ENCODE measurements at places on chromosomes 12 and 14. TPM values are rescaled to one million over a fixed set of nuclear protein-coding genes. Genes with fewer than 3 reads are reported as not detected.

The SLC17A8 gene
- total RNA-seq: 0.40 TPM

- peak; percentile 85 for DNase-seq
Observed at GRCh38 chr14:104794099-104794498, 1.4 kb downstream of the AKT1 start.

DNA sequence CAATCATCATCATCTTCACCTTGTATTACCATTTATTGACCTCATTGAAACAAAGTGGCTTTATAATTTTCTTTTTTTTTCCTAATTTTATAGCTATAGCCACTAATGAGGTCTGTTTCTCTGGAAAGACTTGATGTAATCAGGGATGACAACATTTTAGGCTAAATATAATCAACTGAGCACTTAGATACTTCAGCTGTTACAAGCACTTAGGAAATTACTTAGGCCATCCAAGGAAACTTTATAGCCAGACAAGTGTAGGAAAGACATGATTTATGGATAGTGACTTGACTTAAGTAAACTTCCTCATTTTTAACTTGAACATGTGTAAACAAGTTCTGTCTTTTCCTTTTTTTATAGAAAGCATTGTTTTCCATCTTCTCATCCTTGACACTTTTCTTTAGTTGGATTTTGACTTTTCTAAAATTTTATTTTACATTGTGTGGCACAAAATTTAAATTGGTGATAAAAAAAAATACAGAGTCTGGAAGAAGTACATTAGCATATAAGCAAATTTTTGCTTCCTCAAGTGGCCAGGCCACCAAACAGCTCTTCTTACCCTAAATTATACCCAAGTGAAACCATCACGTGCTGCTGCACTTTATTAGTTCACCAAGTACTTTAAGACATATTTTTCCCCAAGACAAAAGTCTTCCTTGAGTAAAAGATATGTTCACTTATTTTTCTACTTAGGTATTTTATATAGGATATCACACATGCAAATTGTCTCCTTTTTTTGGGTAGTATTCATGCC, 15.1 kb downstream of the CPNE8 start:
- no peak for DNase-seq

DNA sequence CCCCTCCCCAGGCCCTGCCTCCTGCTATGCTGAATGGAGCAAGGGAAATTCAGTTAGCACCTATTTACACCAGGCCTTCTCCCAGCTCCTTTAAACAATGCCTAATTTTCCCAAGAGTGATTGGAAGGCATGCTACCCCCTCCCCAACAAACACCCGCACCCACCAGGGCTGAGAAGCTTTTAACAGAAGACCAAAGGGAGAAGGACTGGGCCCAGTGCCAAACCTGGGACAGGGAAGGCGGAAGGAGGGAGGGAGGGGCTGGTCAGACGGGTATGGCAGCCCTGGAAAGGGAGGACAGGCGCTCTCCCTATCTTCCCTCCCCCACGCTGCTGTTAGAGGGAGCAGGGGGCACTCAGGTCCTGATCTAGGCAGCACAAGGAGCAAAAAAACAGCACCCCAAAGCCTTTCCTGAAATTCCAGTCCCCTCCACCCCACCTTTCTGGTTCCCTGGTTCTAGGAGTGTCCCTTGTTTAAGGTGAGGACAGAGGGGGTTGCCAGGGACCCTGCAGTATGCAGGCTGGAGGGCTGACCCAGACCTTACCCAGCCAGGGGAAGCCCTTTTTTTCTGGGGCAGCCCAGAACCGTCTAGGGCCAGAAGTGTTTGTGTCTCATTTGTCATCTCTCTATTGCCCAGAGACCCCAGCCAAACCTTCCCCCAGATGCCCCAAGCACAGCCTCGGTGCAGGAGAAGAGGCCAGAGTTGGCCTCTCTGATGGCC, 2.4 kb upstream of the KRT8 start:
- DNase-seq: peak; percentile 93

GRCh38 chr12:118187751-118188435, 52.0 kb downstream of the PEBP1 start:
- no peak for DNase-seq

GRCh38 chr14:40252817-40253447, 820.7 kb upstream of the FBXO33 start:
- DNase-seq: peak; percentile 55

DNA sequence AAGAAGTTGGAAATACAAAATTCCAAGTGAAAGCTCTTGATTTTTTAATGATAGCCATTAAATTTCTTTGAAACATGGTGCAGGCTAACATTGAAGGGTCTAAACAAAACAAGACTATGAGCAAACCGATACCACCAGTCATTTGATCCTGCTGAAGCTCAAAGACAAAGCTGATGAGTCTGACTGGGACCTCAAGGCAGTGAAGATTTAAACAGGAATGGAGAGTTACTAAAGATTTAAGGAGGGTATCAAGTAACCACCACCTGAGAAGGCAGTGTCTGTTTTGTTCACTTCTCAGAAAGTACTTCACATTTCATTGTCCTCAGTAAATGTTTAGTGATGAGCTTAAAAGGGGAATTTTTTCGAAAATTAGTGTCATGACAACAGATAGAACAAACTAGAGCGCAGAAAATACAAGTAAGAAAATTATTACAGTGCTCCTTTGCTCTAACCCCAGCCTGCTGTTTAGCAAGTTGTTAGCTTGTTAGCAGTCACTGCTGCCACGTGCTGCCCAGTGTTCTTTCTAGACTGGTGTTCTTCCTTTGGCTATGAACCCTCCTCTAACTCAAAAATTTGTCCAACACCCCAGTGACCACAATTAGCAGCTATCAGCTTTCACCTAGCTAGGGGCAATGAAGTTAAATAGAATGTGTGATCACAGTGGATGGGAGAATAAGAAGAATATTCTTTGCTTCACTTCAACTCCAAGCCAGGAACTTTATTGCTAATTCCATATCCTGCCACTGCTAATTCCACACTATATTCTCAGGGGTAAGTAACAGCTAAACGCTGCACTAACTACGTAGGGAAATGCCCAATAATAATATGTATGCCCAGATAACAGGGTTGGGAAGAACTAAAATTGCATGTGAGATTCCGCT, 41.1 kb downstream of the YAF2 start:
- no peak for DNase-seq

The PTPRQ gene
- total RNA-seq: not detected

- DNase-seq: no peak
Observed at GRCh38 chr12:121127501-121127900, 5.2 kb upstream of the P2RX7 start.

The KLRK1 gene
- total RNA-seq: not detected

DNA sequence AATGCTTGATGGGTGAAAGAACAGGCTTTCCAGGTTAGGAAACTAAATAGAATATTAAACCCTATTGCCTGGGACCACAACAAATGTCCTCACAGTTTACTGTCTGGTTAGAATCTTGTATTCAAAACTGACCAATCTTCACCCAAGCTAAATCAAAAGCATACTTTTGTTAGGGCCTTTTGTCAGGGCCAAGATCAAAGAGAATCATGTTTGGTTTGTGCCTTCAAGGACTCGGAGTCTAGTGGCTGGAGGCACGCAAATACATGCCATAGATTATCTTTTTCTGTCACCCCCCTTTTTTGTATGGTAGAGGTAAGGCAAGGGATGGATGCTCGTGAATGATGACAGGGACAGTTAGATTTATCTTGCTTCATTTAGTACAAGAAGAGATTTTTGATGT, 51.1 kb upstream of the AKAP6 start:
- no peak for DNase-seq

The TMCC3 gene
- total RNA-seq: 4.2 TPM

The PLEK2 gene
- 1.4 TPM for total RNA-seq

The GUCY2C gene
- total RNA-seq: 0.54 TPM

DNA sequence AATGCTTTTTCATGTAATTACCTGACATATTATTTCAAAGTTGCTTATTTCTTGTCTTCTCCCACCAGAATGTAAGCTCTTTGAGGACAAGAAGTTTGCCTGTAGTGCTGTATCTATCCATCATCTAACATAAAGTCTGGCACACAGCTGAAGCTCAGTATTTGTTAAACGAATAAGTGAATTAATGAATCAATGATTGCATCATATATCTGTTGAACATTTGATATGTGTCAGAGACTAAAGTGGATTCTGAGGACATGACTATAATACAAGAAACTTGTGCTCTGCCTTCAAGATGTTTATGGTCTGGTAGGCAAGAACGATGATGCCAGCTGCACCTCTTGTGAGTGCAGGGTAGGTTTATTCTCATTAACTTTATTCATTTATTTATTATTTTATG, 115.4 kb upstream of the SCAF11 start:
- DNase-seq: no peak

The CHD8 gene
- 72.0 TPM for total RNA-seq

DNA sequence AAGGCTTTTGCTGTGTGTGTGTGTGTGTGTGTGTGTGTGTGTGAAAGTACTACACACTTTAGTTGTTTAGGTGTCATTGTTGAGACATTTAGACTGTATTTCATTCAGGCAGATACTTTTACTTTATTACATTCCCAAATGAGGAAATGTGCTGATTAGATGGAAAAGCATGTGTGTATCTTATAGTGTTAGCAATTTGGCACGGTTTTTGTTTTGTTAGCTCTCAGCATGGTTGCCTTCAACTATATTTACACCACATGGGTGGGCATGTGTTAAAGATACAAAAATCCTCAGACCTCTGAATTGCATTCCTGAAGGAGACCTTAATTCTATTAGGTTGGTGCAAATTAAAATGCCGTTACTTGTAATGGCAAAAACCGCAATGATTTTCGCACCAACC, 879.5 kb downstream of the DIO2 start:
- DNase-seq: no peak

The SLC4A8 gene
- 29.7 TPM for total RNA-seq

The GYS2 gene
- not detected for total RNA-seq

DNA sequence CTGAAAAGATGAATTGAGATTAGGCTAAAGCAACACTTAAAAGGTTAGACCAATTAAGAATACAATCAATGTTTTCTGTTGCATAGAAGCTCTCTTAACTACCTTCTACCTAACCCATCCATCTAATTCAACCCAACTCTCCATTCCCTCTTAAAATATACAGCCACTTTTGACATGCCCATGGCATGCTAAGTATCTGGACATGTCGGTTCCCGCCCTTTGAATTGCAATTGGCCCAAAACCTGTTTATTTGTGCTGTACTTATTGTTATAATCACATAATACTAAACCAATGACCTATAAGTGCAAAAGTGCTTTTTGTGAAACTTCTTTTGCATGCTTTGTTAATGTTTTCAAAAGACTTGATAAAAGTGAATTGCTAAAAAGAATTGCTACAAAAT, 37.6 kb upstream of the APPL2 start:
- DNase-seq: no peak

- DNase-seq: no peak
Observed at GRCh38 chr12:79687711-79688260, 3.0 kb downstream of the PAWR start.

DNA sequence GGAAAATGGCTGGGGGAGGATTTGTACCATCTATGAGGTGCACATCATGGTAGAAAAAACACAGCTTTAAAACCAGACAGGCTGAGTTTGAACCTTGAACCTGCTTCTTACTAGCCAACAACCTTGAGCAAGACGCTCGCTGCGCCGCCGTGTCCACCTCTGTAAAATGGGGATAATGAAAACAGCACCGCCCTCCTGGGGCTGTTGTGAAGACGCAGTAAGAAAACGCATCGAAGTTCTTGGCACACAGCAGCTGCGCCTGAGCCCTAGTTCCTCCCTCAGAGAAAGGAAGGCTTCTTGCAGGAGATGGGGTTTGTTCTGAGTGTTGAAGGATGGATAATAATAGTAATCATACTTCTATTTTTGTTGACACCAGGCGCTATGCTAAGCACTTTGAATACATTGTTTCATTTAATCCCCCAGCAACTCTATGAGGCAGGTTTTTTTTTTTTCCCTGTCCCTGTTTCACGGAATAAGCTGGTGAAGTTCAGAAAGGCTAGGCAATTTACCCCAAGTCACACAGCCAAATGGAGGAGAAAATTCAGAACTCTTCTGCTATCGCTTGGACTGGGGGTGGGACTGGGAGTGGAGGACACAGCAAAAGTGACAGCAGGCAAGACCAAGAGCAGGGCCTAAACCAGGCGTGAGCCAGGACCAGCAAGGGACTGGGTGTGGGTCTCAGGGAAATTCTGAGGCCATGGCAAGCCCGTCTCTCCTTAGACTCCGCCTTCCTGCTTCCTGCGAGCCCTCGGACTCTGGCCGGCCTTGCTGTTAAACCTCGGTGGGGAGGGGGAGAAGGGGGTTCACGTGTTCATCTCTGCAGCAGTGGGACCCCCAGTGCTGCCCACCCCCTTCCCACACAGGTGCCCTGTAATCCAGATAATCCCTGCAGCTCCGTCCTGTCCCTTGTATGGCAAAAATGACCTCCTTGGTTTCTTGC, 97.5 kb downstream of the LRRC74A start:
- DNase-seq: peak; percentile 70

DNA sequence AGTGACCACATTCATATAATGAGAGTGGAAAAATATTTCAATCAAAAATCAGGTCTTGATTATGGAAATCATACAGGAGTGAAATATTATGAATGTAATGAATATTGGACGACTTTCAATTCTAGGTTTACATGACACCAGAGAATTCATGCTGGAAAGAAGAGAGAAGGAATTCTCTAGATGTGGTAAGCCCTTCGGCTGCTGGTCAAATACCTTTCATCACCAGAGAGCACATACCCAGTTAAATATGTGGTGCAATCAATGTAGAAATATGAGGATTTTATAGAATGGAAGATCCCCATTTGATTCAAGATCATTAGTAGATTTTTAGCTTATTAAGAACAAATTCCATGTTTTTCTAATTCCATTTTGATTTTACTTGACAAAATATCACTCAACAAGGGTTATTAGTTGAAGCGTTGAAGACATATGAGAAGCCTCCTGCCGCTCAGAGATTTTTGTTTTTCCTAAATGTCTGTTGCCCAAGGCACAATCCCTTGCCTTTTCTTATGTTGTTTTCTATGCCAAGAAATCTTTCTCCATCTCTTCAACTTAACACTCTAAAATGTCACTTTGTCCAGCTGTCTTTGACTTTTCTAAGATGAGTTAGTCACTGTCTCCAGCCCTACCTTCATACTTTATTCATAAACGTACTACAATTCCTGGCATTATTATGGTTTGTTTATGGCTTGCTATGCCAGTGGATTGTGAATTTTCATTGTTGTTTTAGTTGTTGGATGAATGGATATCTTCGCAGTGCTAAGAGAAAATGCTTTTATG, 72.8 kb upstream of the ZDHHC17 start:
- no peak for DNase-seq

GRCh38 chr14:69685716-69686115, 74.3 kb downstream of the SUSD6 start:
- no peak for DNase-seq

DNA sequence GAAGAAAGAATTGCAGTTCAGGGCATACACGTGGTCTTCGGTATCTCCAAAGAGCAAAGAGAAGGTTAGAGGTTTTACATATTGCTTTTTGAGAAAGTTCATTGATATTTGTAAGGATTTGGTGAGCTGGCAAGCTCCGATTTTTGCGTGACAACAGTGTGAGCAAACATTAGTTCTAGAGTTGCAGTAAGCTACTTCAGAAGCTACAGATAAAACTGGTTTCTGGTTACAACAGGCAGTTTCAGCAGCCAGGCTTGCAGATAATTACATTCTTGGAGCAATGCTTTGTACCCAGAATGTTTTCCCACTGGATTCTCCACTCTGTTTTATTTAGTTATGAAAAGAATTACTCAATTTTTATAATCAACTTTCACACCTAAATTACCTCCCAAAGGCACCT, 28.2 kb downstream of the KLRK1 start:
- peak; percentile 44 for DNase-seq

- DNase-seq: no peak
Observed at GRCh38 chr12:52200781-52201450, 9.1 kb upstream of the KRT80 start.

The TAS2R13 gene
- total RNA-seq: 1.7 TPM

- no peak for DNase-seq
Observed at GRCh38 chr12:122265886-122266229, 436 bp downstream of the VPS33A start.

Measured in endodermal cell (in vitro differentiated cells).